Natural killer cell treated with Interleukin-12 subunit alpha and Interleukin-12 subunit beta and Interleukin-15 and Interleukin-18, amount 100 ng/mL, for 72 hours (primary cell): ENCODE measurements at places on chromosomes 3 and 15.

DNA sequence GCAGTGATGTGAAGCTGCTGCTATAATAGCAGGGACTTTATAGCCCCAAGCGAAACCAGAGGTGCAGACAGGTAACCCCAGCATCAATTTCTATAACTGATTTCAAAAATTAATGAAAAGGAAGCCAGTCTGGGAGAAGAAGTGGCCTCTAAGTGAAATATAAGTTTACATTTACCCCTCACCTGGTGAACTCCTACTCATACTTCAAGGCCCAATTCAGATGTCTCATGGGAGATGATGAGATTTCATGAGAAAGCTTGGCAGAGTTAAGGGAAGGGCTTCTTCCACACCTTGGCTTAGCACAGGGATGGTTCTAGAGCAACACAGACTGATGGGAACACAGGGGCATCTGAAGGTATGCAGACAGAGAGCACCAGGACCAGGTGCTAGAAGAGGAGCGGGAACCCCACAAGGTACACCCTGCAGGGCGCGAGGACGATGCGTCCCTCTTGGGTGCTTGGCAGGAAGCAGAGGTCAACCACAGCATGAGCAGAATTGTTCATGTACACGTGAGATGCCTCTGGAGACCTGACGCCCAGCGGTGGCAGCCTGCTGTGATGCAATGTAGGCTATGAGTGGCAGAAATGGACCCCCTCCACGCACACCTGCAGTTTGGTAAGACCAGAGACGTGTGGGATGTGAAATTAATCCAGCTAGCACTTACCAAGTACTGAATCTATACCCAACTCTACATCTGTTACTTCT is 102.9 kb downstream of the SRGAP3 start:
- H3K36me3 ChIP-seq = peaks cover 11% of the 10 kb centered on the region
- peaks cover 13% of the 10 kb centered on the region for H3K27me3 ChIP-seq
- H3K4me1 ChIP-seq = no peaks in the 10 kb centered on the region
- H3K4me3 ChIP-seq = no peak overlapping the region

DNA sequence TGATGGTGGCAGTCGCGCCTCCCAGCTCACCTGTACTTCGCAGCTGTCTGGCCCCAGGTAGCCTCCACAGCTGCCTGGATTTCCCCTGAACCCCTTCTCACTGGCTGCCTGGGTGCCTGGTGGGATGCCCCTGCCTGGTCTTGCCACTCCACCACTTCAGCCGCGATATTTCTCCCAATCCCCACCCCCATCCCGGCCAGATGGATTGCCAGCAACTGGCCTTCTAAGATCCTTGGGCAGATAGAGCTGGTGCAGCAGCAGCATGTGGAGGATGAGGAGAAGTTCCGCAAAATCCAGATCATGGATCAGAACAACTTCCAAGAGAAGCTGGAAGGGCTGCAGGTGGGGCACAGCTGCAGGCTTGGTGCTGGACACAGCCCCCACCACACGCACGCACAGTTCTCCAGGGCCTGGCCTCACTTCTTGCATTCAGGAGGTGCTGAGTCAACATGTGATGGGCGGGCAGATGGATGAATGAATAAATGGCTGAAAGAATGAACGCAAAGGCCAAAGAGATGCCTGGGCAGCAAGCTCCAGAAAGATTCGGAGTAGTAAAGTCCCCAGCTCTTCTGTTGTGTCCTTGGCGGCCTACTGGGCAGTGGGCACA is 35.7 kb downstream of the DNAH1 start:
- no peaks in the 10 kb centered on the region for H3K36me3 ChIP-seq
- no peak overlapping the region for H3K4me3 ChIP-seq
- DNase-seq = no peak
- no peaks in the 10 kb centered on the region for H3K4me1 ChIP-seq

DNA sequence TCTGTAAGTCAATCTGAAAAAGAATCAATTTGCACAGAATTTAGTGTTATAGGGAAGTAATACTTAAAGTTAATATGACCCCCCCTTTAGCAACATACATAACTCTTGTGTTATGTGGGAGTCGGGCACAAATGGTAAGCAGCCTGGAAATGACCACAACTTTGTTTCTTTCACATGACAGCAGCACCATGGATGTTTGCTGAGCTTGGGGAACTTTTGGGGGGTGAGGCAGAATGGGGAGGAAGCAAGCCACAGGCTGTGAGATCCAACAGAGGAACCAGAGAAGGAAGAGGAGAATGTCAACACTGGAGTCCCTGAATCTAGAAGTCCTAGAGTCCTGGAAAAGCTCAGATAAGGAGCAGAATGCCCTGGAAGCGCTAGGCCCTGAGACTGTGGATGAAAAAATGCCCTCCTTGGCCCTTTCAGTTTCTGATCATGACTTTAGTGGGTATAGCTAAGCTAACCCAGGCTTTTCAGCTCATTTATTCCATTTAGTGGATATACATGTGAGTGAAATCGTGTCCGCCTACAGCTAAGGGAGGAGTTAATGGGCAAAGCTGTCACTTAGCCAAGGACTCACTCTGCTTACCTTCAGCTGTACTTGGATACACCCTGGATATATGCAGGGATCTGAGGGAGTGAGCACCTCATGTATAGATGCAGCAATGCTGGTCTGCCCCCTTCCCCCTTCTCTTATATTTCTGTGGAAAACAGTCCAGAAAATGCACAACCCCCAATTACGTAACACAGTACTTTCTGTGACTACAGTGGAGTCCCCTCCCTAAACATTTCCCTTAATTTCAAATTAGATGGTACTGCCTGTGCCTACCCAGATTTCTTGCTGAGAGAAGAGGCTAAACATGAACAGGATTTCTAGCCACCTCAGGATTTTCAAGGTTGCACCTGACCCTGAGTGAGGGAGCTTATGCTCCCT is 39.1 kb downstream of the CFAP91 start:
- H3K4me3 ChIP-seq = no peak overlapping the region
- DNase-seq = no peak
- H3K36me3 ChIP-seq = no peaks in the 10 kb centered on the region
- peaks cover 29% of the 10 kb centered on the region for H3K27me3 ChIP-seq
- no peaks in the 10 kb centered on the region for H3K4me1 ChIP-seq

DNA sequence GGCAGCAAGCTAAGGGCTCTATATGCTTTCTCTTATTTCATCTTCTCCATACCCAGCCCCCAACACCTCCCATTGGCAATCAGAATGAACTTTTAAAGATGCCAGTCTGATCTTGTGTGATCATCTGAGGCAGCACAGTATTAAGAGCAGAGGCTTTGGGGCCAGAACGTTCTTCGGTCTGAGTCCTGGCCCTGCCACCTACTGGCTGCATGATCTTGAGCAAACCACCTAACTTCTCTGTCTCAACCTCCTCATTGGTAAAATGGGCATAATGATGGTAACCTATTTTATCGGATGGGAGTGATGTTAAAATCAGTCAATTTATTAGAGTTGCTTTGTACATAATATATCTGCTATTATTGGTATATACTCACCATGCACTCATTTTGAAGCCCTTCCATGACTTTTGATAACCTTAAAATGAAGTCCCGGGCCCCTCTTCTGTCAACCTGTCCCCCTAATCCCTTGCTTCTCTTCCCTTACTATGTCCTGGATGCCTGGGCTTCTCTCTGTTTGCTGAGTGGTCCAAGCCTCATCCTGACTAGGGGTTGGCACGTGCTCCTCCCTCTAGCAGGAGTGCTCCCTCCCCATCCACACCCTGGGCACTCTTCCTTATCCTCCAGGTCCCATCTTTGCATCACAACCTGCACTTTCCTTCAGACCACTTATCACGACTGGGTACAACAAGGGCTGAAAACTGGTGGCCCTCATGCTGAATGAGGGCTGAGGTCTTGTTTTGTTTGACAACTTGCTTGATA is 6.3 kb downstream of the EFCAB12 start:
- no peaks in the 10 kb centered on the region for H3K27me3 ChIP-seq
- no peak overlapping the region for H3K4me3 ChIP-seq
- H3K27ac ChIP-seq = no peak overlapping the region
- H3K4me1 ChIP-seq = peaks cover 10% of the 10 kb centered on the region
- no peak for DNase-seq

GRCh38 chr3:46901591-46902187 is 24.2 kb downstream of the PTH1R start:
- peaks cover 6% of the 10 kb centered on the region for H3K27me3 ChIP-seq
- no peaks in the 10 kb centered on the region for H3K4me1 ChIP-seq
- H3K4me3 ChIP-seq = no peak overlapping the region
- H3K36me3 ChIP-seq = no peaks in the 10 kb centered on the region
- DNase-seq = no peak

DNA sequence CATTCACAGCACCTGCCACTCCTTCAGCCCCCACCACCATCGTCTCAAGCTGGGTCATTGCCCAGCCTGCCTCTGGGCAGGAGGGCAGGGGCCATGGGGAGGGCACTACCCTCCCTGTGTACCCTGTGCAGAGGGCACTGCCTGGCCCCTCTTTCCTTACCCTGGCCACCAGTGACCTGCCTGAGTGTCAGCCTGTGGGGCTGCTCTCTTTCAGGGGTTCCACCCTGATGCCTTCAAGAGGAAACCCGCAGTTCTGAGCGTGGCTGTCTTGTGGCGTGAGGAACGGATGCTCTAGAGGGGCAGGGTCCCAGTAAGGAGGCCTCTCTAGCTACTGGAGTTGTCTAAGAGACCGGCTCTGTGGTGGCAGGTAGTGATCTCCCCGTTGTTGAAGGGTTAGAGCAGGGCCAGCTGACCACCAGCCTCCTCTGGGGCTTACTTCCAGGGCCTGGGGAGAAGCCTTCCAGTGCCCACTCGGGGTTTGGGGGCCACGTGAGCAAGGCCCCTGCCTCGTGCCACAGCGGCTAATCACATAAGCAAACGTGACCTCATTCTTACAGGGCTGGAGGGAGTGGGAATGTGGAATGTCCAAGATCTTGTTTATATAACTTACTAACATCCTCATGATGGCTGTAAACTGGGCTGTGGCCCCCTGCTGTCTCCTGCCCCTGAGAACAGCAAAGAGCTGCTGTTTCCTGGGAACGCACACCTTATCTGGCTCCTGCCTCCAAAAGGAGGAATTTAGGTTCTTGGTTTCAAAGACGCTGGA is 31.4 kb upstream of the SEC13 start:
- H3K27me3 ChIP-seq = peaks cover 2% of the 10 kb centered on the region
- no peaks in the 10 kb centered on the region for H3K4me1 ChIP-seq
- H3K27ac ChIP-seq = no peak overlapping the region
- H3K36me3 ChIP-seq = no peaks in the 10 kb centered on the region

DNA sequence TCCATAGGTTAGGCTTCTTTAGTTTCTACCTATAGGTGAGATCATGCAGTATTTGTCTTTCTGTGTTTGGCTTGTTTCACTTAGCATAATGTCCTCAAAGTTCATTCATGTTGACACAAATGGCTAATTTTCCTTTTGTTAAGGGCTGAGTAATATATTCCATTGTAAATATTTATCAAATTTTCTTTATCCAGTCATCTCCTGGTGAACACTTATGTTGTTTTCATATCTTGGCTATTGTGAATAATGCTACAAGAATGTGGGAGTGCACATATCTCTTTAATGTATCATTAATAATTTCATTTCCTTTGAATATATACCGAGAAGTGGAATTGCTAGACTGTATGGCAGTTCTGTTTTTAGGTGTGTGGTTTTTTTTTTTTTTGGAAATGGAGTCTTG is 250.9 kb upstream of the SEMA6D start:
- no peak overlapping the region for H3K4me3 ChIP-seq
- peaks cover 5% of the 10 kb centered on the region for H3K27me3 ChIP-seq
- H3K4me1 ChIP-seq = peaks cover 4% of the 10 kb centered on the region
- no peak for DNase-seq
- H3K27ac ChIP-seq = no peak overlapping the region
- no peaks in the 10 kb centered on the region for H3K36me3 ChIP-seq

DNA sequence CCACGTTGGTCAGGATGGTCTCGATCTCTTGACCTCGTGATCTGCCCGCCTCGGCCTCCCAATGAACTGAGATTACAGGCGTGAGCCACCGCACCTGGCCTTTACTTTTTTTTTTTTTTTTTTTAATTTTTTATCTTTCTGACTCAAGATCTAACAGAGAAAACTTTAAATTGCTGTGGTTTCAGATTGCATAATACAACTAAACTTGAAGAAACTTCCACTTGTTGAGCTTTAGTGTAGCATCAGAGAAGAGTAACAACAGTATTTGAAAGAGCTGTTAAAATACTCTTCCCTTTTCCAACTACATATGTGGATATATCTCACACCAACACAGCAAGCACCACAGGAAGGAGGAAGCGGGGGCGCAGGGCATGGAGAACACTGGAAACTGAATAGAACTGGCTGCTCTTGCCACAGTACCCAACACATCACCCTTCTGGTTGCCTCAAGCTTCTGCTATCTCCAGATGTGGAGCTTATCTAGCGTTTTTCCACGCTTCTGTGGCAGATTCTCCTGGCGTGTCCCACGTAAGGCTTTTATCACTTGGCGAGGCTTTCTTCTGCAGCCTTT is 45.4 kb downstream of the MAP6D1 start:
- H3K27me3 ChIP-seq = no peaks in the 10 kb centered on the region
- DNase-seq = no peak
- no peak overlapping the region for H3K4me3 ChIP-seq
- H3K27ac ChIP-seq = no peak overlapping the region
- peaks cover 12% of the 10 kb centered on the region for H3K36me3 ChIP-seq

- no peak for DNase-seq
- H3K36me3 ChIP-seq = peaks cover 5% of the 10 kb centered on the region
- H3K4me1 ChIP-seq = no peaks in the 10 kb centered on the region
These were observed 92.0 kb downstream of the GABRG3 start for GRCh38 chr15:27062951-27063350.

GRCh38 chr15:100711516-100712021 is 109.2 kb downstream of the ASB7 start:
- peaks cover 18% of the 10 kb centered on the region for H3K36me3 ChIP-seq
- H3K4me3 ChIP-seq = no peak overlapping the region
- H3K4me1 ChIP-seq = no peaks in the 10 kb centered on the region
- H3K27me3 ChIP-seq = peaks cover 11% of the 10 kb centered on the region
- DNase-seq = no peak
- H3K27ac ChIP-seq = no peak overlapping the region

GRCh38 chr15:101694261-101694660 is 30.0 kb downstream of the TARS3 start:
- no peak for DNase-seq
- H3K27ac ChIP-seq = no peak overlapping the region
- H3K4me3 ChIP-seq = no peak overlapping the region
- peaks cover 9% of the 10 kb centered on the region for H3K4me1 ChIP-seq
- no peaks in the 10 kb centered on the region for H3K27me3 ChIP-seq

DNA sequence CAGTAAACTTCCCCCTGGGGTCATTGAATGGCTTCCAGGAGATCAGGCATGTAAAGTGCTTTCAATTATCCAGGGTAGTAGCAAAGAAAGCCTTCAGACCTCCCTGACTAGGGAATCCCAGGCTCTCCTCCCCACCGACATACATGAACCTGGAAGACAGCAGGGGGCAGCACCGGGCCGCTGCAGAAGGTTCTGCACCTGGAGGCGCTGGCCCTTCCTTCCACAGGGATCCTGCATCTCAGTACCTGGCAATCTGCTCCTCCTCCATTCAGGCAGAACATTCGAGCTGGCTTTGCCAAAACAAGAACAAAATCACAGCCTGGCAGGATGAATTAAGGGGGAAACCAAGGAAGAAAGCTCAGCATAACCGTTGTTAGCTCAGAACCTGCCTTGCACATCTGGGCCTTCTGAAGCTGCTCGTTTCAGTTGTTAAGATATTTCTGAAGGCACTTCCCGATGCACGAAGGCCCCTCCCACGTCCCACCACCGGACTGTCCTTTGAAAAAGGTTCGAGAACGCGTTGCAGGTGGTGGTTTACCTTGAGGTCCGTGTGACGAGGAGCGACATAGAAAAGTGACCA is 237.7 kb downstream of the SLCO3A1 start:
- H3K4me3 ChIP-seq = no peak overlapping the region
- H3K27me3 ChIP-seq = no peaks in the 10 kb centered on the region
- H3K27ac ChIP-seq = no peak overlapping the region
- DNase-seq = no peak

GRCh38 chr15:39672666-39673065 is 91.8 kb downstream of the THBS1 start:
- H3K4me3 ChIP-seq = no peak overlapping the region
- peaks cover 10% of the 10 kb centered on the region for H3K4me1 ChIP-seq
- no peak for DNase-seq
- H3K27me3 ChIP-seq = no peaks in the 10 kb centered on the region
- no peak overlapping the region for H3K27ac ChIP-seq
